ENCODE measurements at places on chromosomes 12 and 14.

GRCh38 chr12:103561174-103561573, 25.9 kb upstream of the STAB2 start:
- no peak for DNase-seq

DNA sequence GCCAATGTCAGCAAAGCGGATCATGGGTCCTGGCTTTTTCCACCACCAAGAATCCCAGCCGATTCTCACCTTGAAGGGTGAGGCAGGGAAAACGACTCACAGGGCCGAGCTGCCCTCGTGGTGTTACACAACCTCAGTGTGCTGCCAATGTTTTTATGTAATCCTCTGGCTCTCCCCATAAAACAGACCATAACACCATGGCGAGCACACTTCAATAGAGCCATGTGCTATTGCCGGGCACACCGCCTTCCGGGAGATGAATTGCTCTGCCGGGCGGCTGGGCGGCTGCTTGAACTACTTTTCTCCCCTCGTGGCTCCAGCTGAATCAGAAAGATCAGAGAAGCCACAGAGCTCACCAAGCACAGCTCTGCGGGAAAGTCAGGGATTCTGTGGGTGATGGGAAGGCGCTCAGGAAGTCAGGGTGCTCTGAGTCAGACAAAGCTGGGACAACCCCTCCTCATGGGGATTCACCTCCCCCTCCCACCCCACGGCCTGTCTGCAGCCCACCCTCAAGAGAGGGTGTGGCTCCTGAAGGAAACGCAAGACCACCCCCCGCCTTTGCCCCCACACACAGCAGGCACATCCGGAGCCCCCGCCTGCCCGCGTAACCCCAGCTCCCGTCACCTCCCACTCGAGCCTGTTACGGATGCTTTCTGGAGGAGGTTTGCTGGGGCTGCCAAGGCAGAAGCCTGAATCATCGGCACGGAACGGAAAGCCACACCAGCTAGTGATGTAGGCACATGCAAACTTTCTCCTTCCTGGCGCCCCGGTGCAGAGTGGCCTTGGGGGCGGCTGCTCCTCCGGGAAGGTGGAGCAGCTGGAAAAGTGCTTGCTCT, 1.8 kb downstream of the GALNT9 start:
- no peak for DNase-seq

GRCh38 chr14:87688524-87688923, 304.5 kb downstream of the GALC start:
- no peak for DNase-seq

GRCh38 chr12:53044896-53045695, 4.8 kb upstream of the TNS2 start:
- DNase-seq, result no peak

DNA sequence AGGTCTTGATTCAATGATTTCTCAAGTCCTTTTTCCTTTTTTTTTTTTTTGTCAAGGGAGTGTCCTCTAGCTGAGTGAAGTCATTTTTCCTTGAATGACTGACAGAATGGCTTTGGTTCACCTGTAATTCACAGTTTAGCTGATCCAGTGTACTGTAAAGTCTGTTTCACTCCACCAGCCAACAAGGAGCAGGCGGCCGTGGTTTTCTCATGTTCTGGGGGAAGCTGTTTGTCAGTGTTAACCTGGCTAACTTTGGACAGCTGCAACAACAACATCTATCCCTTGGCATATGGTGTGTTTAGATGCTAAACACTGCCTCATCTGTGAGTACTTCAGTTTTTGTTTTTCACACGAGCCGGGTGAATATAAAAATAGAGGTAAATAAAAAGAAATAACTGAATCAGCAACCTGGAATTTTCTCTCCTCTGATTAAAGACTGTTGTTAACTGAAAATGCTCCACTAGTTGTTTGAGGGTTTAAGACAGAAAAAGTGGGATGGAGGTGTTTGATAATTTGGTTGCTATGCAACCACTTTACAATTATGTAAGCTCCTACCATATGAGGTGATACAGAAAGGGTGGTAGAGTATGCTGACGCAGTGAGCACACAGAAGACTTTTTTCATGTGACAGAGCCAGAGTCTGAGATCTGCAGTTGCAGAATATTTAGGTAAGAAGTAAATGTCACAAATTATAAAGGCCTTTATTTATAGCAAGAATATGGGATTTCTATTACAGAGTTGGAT, 50.3 kb upstream of the SLC2A13 start:
- DNase-seq, result no peak

DNA sequence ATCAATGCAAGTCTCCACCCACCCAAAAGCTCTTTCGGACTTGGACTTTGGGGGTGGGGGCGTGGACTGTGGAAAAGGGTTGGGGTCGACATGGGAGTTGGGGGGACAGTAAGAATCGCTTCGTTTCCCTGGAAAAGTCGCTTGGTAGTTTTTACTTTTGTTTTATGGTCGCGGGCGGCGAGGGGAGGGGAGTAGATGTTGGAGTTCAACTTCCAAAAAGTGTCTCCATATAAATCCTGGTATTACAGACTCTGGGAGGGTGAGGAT, 568 bp upstream of the BCL11B start:
- DNase-seq, result no peak

DNA sequence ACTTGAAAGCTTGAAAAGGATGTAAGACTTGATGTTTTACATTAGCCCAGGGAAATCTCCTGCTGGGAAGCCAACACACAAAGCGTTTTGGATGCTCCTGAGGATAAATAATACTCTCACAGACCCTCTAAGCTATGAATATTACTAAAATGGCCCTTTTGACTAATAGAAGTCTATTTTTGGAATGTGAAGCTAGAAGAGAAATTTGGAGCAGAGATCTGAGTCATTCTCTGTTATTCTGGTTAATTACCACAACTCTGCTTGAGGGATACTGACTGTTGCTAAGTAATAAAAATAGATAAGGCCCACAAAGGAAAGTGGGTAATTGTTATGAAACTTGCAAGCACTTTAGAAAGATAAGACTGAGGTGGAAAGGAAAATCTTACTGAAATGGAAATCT, 346.2 kb upstream of the STXBP6 start:
- no peak for DNase-seq

GRCh38 chr12:22935501-22935900, 310.5 kb downstream of the ETNK1 start:
- DNase-seq, result no peak

DNA sequence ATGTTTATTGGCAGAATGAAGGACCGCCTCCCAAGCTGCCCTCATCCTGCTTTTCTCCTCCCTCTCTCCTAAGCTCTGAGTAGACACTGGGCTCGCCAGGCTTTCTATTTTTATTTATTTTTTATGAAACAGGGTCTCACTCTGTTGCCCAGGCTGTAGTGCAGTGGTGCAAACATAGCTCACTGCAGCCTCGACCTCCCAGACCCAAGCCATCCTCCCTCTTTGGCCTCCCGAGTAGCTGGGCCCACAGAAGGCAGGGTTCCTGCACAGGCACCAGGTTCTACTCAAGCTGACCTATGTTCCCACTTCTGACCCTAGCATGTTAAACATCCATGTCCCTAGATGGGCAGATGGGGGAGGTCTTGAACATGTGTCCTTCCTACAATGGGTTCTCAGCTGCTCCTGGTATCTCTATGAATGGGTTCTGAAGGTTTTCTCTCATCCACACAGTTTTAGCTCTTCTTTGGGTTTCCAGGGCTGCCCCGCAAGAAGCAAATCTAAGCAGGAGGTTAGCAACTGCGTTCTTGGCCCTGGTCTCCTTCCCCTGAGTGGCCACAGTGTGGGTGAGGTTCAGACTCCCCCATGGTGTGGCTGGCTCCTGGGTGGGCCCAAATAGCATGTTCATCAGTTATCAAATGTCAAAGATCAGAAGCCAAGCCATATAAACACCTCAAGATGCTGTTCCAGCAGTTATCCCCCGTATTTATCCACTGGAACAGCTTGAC, 167.3 kb downstream of the ZFP36L1 start:
- no peak for DNase-seq

GRCh38 chr12:74689071-74689655, 151.5 kb downstream of the ATXN7L3B start:
- DNase-seq, result no peak

GRCh38 chr12:62603811-62604098, 137.1 kb downstream of the MON2 start:
- no peak for DNase-seq

DNA sequence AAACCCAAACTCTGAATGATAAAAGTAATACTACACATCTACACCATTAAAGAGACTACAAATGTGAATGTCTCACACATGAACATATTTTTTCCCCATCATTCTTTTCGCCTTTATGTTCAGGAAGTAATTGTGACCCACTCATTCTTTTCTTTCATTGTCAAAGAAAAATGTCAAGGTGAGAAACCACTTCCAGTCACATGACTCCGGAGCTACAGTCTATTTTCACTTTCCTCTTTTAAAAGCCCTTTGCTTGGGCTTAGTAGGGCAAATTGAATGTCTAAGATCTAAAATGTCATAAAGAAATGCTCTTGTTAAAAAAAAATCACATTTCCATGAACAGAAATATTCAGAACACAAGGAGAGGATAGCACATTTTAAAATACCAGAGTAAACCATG, 461.3 kb downstream of the SOX5 start:
- no peak for DNase-seq

GRCh38 chr12:109449845-109450532, 27.1 kb downstream of the KCTD10 start:
- DNase-seq, result no peak

DNA sequence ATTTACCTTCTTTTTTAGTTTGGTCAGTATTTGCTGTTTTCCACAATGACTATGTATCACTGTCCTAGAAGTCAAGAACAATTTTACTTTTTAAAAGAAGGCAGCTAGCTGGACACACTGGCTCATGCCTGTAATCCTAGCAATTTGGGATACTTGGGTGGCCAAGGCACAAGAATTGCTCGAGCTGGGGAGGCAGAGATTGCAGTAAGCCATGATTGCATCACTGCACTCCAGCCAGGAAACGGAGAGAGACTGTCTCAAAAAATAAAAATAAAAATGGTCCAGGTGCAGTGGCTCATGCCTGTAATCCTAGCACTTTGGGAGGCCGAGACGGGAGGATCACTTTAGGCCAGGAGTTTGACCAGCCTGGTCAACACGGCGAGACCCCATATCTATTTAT, 28.3 kb downstream of the MDM1 start:
- DNase-seq, result no peak

DNA sequence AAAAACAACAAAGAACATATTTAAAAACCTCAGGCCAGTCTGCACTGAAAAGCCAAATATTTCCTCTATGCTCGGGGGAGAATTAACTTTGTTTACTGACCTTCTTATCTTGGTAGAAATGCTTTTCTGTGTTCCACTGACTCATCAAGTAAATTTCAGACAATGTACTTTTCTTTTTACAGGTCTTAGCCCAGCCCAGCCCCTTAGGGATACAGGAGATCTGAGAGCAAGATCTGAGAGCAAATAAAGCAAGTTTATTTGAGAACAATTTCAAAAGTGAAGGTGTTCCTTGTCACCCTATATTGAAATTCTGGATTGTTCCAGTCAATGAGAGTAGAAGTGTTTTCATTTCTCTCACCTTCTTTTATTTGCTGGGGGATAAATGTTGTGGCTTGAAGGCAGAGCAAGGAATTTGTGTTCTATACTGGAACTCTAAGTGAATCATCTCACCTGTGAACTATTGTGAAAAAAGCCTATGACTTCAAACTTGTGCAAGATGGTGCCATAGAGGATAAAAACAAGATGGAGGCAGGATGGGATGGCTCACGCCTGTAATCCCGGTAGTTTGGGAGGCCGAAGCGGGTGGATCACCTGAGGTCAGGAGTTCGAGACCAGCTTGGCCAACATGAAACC, 7.9 kb upstream of the GPRC5A start:
- DNase-seq, result no peak

- DNase-seq, result no peak
These were observed 68.8 kb downstream of the CLMN start for GRCh38 chr14:95250936-95251335.

GRCh38 chr12:24997970-24998582, 49.2 kb upstream of the BCAT1 start:
- no peak for DNase-seq

GRCh38 chr12:51533799-51534198, 57.2 kb upstream of the SCN8A start:
- no peak for DNase-seq

GRCh38 chr14:101226603-101227425, 323.3 kb upstream of the RTL1 start:
- no peak for DNase-seq

GRCh38 chr12:123900871-123901376, 71.7 kb downstream of the CCDC92 start:
- DNase-seq, result peak; percentile 71

GRCh38 chr14:100472491-100472890, 114.7 kb downstream of the BEGAIN start:
- no peak for DNase-seq

GRCh38 chr12:121713257-121713777, 765 bp downstream of the TMEM120B start:
- DNase-seq, result no peak

GRCh38 chr12:15546102-15546701, 223.9 kb downstream of the PTPRO start:
- no peak for DNase-seq

DNA sequence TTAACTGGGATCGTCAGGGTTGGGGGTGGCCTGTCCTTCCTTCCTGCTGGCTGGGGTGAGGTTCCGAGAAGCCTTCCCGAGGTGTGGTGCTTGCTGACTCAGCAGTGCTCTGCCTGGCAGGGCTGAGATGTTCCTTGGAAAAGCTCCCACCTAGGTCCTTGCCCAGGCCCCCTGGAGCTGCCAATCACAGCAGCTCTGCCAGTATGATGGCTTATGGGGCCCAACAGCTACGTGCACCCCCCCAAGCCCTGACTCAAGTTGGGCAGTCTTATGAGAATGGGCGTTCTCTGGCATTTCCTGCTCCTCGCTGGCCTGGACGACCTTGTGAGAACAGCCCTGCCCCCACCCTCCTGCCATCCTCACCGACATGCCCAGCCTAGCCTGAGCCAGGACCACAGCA, 292.2 kb upstream of the CRY1 start:
- DNase-seq, result no peak

GRCh38 chr14:91396959-91397815, 20.4 kb downstream of the CCDC88C start:
- peak; percentile 45 for DNase-seq

DNA sequence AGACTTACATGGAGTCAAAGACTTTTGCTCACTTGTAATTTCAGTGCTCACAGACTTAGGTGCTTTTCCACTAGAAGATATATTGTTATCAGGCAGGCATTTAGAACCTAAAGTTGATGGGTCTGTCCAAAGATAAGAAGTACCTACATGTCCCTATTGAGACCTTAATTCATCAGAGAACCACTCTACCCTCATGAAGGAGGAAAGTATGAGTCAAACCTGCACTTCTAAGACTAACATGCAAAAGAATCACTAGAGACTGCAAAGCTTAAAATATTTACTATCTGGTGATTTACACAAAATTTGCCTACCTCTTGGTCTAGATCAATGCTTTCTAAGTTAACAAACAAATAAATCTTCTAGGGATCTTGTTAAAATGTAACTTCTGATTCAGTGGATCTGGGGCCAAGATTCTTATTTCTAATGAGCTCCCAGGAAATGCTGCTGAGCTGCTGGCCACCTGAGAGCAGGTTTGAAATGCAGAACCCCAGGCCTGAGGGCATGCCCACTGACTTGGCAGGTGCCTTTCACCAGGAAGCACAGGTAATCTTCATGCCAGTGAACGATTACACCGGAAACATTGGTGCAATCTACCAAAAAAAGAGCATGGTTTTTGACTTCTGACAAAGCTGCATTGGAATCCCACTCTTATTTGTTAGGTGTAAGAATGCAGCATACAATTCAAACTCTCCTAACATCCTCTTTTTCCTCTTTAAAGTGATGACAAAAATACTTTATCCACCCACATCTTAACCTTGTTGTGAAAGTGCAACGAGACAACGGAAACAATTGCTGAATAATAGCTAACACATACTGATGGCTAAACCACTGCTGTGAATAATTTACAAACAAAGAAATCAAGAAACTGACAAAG, 214.2 kb downstream of the ADAMTS20 start:
- DNase-seq, result no peak

- no peak for DNase-seq
These were observed 63.9 kb downstream of the SYT1 start for GRCh38 chr12:78928200-78929074.
